ENCODE measurements at places on chromosomes 6 and 20. TPM values are rescaled to one million over a fixed set of nuclear protein-coding genes. Genes with fewer than 3 reads are reported as not detected.

- DNase-seq, result peak; percentile 41
Observed at GRCh38 chr6:42104095-42104803, 38.2 kb downstream of the C6orf132 start.

DNA sequence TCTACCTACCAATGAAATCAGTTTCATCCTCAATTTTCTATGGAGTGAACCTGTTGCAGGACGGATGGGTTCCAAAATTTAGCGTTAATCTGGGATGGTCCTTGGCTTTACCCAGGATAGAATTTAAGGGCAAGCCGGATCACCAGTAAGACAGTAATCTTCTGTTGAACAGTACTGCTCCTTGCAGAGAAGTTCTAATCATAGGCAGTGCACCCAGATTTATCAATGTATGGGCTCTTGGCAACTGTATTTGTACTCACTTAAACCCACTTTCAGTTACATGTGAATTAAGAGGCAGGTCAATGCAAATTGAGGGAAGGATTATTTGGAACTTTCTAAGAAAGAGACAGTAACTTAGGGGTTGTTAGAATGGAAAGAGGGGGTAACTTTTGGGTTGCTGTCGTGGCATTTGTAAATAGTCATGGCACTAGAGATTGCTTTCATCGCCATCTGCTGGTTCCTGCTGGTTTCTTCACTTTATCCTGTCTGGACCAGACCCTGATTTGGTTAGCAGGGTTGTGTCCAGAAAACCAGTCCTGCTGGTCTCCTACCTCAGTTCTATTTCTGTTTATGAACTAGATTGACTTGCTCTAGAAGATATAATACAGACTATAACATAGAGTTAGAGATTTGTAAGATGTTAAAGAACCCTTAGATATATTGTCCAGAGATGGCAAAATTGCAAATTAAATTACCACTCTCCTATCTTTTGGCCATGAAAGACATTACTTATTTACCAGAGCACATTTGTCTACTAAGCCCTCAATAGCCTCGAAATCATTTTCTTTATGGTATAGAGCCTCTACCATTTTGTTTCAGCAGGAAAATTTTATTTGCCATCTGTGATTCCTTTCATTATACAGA is 646.3 kb downstream of the UTRN start:
- peak; percentile 12 for DNase-seq

DNA sequence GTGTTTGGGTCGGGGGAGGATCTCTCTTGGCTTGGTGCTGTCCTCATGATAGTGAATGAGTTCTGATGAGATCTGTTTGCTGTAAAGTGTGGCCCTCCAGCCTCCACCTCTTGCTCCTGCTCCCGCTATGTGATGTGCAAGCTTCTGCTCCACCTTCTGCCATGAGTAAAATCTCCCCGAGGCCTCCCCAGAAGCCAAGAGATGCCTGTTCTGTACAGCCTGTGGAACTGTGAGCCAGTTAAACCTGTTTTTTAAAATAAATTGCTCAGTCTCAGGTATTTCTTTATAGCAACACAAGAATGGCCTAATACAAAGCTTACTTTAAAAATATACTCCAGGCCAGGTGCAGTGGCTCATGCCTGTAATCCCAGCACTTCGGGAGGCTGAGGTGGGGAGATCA is 11.3 kb upstream of the CCNC start:
- no peak for DNase-seq

DNA sequence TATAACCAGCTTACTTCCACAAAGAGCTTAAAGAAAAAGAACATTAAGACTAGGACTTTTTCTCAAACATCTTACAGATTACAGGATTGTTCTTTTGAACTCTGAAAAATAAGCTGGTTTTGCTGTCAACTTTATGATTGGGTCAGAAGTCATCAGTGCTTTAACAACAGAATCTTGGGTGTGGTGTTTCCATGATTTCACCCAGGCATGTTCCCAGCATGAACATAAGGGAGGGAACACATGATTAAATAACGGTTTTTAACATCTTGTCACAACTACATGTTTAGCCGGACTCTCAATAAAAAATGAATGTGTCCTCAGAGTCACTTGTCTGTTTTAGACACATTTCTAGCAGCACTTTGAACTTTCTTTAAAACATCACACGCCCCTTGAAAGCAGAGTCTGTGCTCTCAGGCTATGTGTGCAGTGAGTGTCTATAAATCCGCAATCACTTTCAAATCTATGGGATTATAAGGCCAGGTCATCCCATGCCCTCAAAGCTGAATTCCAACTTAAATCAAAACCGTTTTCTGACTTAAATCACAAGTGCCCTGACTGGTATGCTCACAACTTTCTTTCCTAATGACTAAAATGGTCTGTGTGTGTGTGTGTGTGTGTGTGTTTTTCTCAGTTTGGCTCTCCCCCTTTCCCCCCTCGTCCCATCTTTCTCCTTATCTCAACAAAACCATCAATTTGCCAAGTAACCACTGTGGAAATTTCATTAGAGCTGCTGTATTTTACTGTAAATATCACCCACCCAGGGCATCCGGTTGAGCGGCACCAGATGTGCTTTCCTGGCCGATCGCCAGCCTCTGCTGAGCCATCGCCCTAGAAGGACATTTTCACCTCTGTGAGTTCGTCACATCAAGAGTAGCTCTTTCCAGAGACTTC is 216.8 kb upstream of the DTNBP1 start:
- DNase-seq, result peak; percentile 42

GRCh38 chr6:134379076-134379475 is 61.2 kb upstream of the SGK1 start:
- DNase-seq, result no peak

DNA sequence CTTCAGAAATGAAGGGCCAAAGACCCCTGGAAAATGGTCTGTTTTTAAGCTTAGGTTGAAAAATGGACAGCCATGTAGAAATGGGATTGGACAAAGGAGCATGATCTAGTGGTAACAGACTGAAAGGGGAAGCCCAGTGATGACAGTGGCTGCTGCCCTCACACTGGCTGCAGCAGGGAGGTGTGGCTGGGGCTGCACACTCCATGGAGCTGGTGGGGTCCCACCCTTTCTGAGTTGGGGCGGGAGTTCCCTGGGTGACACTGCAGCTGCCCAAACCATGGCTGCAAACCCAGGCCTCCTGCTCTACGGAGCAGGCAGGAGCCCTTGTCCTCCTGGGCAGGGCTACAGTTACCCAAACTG is 8.5 kb upstream of the PACSIN1 start:
- DNase-seq, result no peak

DNA sequence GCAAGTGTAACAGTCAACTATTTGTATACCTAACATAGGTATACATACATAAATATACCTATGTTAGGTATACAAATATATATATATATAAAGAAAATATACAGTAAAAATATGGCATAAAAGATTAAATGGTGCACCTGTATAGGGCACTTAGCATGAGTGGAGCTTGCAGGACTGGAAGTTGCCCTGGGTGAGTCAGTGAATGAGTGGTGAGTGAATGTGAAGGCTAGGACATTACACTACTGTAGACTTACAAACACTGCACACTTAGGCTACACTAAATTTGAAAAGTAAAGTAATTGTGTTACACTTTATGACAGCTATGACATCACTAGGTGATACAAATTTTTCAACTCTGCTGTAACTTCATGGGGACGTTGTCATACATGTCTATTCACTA is 65.6 kb downstream of the CDC5L start:
- no peak for DNase-seq

GRCh38 chr20:19659448-19659847 is 98.6 kb upstream of the RIN2 start:
- DNase-seq, result no peak

GRCh38 chr6:54655162-54655561 is 191.4 kb upstream of the FAM83B start:
- DNase-seq, result no peak

DNA sequence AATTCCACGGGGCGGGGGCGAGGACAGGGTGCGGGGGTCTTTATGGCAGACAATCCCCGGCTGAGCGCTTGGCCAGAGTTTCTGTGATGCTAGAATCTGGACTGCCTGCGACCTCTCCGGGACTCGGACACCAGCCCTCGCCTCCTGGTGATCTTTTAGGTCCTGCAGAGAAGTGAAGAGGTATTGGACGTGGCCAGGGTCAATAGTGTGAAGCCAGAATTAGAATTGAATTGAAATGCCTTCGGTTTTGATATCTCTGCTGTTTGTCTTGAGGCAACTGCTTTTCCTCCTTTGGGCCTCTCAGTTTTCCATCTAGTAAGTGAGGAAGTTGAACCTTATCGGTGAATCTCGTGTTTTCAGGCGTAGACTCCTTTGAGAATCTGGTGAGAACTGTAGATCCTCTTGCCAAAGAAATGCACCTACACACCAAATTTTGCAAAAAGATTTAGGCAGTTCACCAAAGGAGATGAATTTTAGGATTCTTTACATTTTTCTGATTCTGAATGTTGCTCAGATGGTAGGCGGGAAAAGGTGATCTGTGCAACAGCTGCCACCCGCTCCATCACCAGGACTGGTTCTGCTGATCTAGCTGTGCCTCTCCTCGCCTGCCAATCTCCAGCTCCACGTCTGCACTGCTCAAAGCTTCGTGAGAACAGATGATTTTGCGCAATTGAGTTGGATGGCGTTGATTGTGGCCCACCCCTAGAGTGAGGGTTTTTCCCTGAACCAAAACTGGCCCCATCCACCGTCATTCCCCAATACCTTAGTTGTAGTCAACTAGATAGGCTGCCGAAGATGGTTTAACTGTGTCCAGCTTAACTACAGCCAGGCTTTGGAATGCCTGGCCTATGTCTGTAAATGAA is 837 bp upstream of the OSER1 start:
- no peak for DNase-seq

GRCh38 chr6:33947047-33947446 is 143.2 kb upstream of the MLN start:
- DNase-seq, result no peak

DNA sequence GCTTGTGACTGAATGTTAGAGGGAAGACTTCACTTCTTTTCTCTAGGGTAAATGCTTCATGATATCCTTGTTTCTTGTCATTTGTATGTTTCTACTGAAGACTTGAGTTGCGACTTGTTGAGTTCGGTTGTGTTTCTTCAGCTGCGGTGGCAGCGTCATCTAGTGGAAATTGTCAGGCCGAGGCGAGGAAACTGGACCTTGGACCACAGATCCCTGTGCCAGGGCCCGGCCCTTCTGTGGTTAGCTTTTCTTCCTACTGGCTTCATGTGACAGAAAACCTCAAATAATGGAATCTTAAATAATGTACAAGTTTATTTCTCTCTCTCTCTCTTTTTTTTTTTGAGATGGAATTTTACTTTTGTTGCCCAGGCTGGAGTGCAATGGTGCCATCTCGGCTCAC is 12.4 kb downstream of the MTHFD1L start:
- DNase-seq, result no peak

DNA sequence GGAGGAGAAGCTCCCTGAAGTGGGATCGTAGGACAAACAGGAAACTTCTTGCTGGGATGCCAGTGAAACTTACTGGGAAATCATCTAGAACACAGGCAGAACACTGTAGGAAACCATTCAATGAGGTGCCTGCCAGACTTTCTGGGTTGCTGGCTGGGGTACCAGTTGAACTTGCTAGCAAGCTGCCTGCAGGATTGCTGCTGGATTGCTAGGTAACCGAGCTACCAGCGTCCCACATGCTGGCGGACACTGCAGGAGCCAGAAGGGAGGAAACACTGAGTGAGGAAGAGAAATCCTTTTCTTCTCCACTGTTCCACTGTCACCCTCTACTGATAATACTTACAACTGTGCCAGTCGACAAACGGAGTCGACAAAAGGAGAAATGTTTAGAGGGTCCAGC is 91.3 kb upstream of the SLC35B3 start:
- no peak for DNase-seq

- DNase-seq, result no peak
Observed at GRCh38 chr20:48541581-48542071, 286.2 kb downstream of the PREX1 start.

DNA sequence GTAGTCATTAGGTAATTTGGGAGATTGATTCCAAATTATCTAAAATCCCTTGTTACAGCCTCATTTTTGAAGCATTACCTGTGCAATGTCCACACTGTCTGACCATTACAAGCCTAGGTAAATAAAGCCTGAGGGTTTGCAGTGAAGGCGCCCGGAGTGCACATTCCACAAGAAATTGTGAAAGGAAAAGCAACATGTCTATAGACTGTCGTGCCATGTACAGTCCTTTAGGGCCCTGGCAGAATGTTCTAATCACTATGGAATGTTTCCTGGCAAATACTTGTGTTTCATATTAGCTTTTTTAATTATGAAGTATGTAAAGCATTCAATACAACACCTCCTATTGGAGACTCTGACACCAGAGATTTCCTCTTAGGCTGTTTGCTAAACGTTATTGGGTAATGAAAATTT is 28.9 kb downstream of the PREP start:
- DNase-seq, result no peak

DNA sequence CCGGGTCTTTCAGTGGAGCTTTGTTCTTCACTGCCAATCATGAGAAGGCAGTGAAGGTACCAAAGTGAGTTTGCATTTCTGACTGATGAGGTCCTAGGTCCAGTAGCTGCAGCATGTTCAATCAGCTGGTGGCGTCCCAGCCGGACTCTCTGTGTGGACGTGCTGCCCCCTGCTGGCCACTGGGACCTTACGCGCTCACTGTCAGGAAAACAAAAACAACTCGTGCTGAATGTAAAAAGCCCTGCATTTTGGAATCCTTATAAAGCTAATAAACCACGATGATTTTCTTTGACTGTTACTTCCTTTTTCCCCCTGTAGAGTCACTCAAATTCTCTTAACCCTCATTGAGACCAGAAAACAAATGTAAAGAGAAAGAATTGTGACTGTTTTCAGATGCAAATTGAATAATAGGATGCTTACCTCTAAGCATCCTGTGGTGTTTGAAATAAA is 4.9 kb upstream of the CD24 start:
- peak; percentile 61 for DNase-seq

DNA sequence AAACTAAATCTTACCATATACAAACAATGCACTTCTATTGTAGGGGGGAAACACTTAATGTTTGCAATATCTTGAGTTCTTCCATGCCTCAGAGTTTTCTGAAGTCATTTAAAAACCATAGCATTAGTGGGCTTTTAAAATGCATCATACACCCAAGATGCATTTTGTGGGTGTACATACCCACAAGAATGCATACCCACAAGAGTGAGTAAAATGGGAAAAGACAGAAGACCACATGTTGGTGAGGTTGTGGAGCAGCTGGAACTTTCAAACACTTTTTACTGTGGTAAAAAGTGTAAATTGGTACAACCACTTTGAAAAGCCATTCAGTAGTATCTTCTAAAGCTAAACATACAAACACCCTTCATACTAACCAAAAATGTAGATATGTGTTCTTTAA is 57.5 kb downstream of the CYB5R4 start:
- no peak for DNase-seq

DNA sequence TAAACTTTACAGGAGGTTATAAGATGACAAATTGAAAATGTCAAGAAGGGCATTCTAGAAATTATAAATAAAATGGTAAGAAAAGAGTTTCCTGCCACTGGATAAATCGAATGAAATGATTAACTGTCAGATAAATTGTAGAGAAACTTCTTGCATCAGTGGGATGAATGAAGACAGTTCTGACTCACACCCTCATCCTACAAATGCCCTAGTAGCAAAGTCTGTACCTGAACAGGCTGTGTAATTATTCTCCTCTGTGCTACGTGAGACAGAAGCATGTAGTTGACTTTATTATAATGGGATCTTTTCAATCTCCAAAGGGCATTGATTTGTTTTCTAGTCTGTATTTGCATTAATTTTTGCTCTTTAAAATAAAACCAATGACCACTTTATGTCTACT is 47.3 kb downstream of the IYD start:
- DNase-seq, result no peak

Gene ADTRP
- total RNA-seq, result not detected

Gene AAR2
- 26.1 TPM for total RNA-seq

Gene TOX2
- total RNA-seq, result 0.69 TPM

Gene SCUBE3
- total RNA-seq, result 0.15 TPM

Gene PRRT1
- total RNA-seq, result 34.3 TPM

Gene MAP7
- total RNA-seq, result 2.8 TPM

Gene CCN6
- total RNA-seq, result not detected

Gene SPATA25
- 6.7 TPM for total RNA-seq

All from ovary (tissue), 10 donors.